A549 treated with GW870086 at 1 μM for 4 hours (cell line): ENCODE measurements at places on chromosomes 5 and 9. TPM values are rescaled to one million over a fixed set of nuclear protein-coding genes. Genes with fewer than 3 reads are reported as not detected.

Gene TAF11L6
- total RNA-seq: not detected in 5 replicates

Gene TTF1
- total RNA-seq: 14.5 to 18.4 TPM (median 15.1 TPM) in 5 replicates

Gene SPATA31D4
- total RNA-seq: not detected in 5 replicates

Gene FOXI1
- not detected in 5 replicates for total RNA-seq

Gene SLC35D2
- 15.3 to 21.7 TPM (median 20.6 TPM) in 5 replicates for total RNA-seq
